NCI-H187 treated with DMSO at 0.1 percent for 48 hours (cell line): ENCODE measurements at places on chromosomes 3 and 15.

DNA sequence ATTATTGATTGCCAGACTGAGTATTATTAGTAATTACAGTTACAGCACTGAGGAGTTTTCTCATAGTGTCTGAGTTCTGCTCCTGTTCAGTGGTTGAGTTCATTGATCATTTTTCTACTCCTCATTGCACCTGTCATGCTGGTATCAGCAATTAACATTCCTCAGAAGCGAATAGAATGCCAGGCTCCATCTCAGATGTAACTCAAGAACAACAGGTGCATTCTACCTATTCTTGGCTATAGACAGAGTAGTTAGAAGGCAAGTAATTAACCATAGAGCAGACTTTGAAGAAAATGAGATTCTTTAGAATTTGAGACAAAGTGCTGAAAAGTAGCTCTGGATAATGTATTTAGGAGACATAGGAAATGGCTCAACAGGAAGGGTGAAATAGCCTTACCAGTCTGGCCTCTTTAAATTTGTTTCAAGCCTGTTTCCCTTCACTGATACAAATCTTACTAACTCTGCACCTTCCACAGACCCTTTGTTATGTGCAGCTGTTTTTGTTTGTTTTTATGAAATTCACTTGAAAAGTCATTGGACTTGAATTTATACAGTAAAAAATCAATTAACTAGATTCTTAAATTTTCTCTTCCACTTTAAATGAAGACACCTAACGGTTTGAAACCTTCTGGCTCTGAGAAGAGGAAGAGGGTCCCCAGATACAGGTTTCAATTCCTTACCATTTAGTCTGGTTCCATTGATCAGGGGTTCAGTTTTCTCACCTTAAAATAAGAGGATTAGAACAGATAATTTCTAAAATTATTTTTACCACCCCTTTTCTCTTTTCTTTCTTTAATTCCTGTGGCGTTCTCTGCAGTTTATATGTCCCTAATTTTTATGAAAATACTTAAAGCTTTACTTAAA, 109.6 kb downstream of the FNDC3B start:
- DNase-seq = no peak

GRCh38 chr15:45441686-45442085, 63.3 kb upstream of the GATM start:
- no peak for DNase-seq

- no peak for DNase-seq
Measured at GRCh38 chr3:26590919-26591484, 31.6 kb upstream of the LRRC3B start.

DNA sequence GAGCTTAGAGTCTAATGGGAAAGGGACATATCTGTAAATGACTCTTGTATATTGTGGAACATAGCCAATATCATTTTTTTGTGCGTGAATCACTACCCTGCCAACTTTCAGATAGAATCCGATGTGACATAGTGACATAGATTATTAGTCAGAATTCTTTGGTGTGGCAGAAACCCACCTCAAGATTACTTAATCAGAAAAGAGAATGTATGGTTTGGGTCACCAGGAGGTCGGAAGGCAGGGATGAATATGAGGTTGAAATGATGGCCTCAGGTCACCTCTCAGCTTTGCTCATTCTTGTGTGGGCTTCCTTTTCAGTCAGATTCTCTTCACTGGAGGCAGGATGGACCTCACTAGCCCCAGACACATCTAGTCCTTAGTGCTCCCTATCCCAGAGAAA, 41.4 kb downstream of the SNAPC5 start:
- no peak for DNase-seq

DNA sequence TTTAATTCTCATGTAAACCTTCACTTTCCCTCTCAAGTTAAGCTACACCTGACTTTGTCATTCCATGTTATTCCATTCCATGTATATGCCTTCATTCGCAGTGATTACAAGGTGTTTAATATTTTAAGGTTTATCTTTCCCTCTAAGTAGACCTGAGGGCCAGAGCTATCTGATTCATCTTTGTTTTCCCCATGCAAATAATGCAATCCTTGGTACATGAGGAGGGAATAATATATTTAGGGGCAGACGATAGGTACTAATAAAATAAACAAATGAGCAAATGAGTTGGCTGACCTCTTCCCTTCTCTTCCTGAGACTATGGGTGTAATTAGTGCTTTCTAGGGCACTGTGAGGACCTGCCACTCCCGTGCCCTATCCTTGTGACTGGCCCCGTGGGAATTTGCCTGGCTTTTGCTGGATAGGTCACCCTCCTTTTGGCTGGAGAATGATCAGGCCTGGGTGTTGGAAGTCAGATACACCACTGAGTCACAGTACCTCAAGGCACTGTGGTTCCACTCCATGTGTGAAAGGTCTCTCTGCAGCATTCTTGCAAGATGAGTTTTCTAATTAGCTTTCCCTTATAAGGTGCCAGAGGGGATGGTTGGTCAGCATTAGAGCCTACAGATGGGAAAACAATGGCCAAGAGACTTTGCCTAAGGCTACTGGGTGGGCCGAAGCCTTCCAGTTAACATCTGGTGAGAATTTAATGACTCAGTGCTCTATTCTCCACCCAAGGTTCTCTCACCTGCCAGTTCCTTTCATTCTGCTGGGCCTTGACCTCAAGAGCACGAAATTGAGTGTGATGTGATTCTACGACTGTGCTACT, 183.2 kb downstream of the P3H2 start:
- no peak for DNase-seq

- no peak for DNase-seq
Measured at GRCh38 chr3:36813305-36813704, 49.0 kb upstream of the DCLK3 start.

DNA sequence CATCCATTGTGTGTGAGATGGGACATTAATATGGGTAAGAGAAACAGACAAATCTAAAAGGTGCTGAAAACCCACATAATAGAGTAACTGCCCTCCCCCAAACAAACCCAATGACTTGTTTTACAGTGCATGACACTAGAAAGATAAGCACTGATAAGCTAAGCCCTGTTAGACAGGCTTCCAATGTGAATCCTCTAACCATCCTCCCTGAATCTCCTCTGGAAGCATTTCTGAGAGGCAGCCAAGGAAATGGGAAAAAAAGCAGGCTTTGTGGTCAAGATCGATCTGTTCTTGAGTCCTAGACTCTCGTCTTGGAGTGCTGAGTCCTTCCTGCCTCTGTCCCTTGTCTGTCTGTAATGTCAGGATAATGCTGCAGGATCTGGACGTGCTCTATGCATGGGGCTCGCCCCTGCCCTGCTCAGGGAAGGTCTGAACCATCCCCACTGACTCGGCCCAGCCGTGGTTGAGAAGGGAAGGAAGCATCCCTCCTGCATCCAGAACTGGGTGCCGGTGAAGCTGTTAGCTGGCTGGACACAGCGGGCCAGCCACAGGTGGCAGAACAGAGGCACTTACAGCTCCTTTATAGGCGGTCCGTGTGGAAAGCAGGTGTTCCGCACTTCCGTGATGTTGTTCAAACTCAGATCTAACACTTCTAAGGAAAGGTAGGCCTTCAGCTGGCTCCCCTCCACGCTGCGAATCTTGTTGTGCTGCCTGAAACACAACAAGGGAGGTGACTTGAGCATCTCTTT, 84.1 kb downstream of the LRIG1 start:
- DNase-seq = no peak

GRCh38 chr3:169354774-169355501, 308.6 kb downstream of the MECOM start:
- peak; percentile 71 for DNase-seq

DNA sequence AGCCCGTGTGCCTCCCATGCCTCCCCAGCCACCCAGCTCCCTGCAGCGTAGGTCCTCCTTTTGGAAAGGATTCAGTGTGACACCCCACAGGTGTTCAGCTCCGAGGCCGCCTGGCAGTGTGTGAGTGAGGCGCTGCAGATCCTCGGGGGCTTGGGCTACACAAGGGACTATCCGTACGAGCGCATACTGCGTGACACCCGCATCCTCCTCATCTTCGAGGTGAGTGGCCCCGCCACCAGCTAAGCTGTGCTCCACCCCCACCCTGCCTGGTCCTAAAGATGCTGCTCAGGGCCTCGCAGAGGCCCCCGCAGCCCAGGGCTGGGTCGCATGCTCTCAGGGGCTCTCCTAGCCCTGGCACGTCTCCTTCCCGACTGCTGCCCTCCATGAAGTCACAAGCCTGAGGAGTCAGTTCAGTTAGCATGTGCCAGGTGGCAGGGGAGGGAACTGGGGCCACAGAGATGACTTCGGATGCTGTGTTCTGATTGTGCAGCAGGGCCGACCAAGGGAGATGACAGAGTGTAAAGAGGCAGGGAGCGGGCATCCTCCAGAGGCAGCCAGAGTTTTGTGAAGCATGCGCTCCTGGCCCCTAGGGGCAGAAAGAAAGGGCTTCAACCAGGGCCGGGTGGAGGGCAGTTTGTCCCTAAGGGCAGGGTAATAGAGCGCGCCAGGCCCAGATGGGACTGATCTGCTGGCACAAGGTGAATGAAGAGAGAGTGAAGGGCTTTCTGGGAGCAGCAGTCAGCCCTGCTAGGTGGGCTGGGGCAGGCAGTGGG, 26.8 kb downstream of the ACAD9 start:
- DNase-seq = no peak

DNA sequence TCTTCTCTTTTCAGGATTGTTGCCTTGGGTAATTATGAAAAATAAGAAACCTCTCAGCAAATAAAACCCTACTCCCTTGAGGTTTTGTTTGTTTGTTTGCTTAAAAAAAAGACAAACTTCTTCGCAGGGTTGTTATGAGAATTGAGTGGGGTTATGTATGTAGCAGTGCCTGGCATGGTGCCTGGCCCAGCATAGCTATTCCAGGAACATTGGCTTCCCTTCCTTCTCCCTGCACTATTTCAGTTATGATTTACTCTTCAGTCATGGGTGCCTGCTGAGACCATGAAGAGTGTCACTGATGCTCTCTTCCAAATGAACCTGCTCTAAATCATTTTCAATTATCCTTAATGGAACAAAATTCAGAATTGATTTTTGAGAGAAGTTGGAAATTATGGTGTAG, 283.5 kb upstream of the ROPN1 start:
- no peak for DNase-seq

DNA sequence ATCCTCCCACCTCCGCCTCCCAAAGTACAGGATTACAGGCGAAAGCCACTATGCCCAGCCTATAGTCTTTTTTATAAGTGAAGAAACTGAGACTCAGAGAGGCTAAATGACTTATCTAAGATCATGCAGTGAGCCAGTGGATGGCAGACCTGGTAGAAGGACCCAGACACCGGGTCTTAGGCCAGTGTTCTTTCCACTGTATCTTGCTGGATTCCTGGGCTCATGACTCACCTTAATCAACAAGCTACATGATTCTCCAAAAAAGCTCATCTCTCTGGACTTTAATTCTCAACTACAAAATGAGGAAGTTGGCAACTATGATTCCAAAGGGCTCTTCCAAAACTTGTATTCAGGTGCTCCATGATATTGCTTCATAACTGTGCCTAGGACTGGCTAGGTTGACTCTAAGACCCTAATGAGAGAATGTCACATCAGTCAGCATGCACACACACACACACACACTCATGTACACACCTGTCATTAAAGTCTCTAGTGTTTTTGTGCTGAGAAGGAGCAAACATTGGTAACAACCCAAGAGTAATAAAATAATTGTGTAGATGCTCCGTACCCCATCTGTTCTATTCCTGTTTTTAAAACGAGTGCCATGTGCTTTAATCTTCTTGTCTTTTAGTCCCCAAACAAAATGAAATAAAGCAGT, 89.7 kb upstream of the SLC4A7 start:
- DNase-seq = no peak

- no peak for DNase-seq
Measured at GRCh38 chr3:143328451-143328850, 208.9 kb downstream of the CHST2 start.

GRCh38 chr3:178949896-178950295, 121.7 kb downstream of the ZMAT3 start:
- DNase-seq = no peak

- DNase-seq = no peak
Measured at GRCh38 chr15:98614681-98615080, 33.7 kb upstream of the IGF1R start.

- no peak for DNase-seq
Measured at GRCh38 chr15:25238126-25238525, 200.7 kb downstream of the UBE3A start.
